CD8-positive, alpha-beta T cell (primary cell): ENCODE measurements at places on chromosomes 1 and 21. TPM values are rescaled to one million over a fixed set of nuclear protein-coding genes. Genes with fewer than 3 reads are reported as not detected.

Gene LCE6A
- total RNA-seq = not detected

DNA sequence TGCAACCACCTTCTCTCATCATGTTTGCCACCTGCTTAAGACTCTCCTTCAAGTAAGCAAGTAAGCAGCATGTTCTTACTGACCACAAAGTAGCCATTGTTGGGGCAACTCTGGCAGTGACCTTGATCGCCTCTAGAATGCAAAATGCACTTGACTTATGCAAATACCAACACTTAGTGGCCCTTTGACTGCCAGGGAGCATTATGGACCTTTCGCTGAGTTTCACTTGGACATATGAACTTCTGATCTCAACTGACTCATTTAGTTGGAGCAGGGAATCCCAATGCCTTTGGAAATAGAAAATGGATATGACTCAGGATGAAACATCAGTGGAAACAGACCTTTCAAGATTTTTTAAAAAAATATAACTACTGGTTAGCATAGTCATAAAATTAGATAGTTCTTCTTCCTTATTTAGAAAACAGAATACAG is 6.1 kb upstream of the PLA2G5 start:
- no peak for DNase-seq

- DNase-seq = no peak
These were observed 63.2 kb downstream of the SRSF11 start for GRCh38 chr1:70284366-70284765.

- DNase-seq = no peak
These were observed 22.9 kb downstream of the SYT11 start for GRCh38 chr1:155882235-155882634.

Gene GUCA2A
- not detected for total RNA-seq

GRCh38 chr1:185850366-185850765 is 116.2 kb downstream of the HMCN1 start:
- no peak for DNase-seq
